ENCODE measurements at places on chromosomes 4 and X.

GRCh38 chrX:24145303-24146186, 4.0 kb upstream of the ZFX start:
- DNase-seq: no peak

- DNase-seq: no peak
These were observed 11.4 kb downstream of the UBE2D3 start for GRCh38 chr4:102815981-102816380.

- DNase-seq: no peak
These were observed 43.6 kb downstream of the CD99L2 start for GRCh38 chrX:150854856-150855255.

DNA sequence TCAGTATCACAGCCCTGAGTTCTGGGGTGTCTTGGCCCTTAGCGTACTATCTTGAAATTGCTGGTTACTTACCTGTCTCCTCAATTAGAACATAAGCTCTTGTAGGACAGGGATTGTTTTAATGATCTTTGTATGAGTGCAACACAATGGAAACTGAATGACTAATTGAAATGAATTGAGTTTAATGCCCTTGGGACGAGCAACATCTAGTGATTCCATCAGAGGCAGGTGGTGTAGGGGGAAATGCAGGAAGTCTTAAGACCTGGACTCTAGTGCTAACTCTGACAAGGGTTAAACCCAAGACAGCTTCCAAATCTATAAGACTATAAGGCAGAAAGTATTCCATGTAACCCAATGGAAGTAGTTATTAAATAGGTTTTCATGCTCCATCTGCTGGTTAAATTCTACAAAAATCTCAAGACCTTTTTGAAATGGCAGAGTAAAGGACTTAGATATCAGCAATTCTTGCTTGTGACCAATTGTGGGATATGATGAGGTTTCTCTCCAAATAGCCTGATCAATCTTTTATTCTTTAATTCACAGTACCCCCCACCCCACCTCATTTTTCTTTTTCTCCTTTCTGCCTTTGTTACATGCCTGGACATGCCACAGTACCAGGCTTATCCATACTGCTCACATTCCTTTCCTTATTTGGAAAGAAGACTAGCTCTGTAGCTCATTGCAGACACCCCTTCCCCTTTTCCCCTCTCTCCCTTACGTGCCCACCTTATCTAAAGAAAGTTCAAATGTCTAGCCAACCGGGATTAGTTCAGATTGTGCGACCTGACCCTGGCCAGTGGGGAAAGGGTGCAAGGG, 340.8 kb downstream of the PAPSS1 start:
- DNase-seq: no peak

GRCh38 chr4:87053176-87053658, 118.4 kb downstream of the AFF1 start:
- DNase-seq: no peak

DNA sequence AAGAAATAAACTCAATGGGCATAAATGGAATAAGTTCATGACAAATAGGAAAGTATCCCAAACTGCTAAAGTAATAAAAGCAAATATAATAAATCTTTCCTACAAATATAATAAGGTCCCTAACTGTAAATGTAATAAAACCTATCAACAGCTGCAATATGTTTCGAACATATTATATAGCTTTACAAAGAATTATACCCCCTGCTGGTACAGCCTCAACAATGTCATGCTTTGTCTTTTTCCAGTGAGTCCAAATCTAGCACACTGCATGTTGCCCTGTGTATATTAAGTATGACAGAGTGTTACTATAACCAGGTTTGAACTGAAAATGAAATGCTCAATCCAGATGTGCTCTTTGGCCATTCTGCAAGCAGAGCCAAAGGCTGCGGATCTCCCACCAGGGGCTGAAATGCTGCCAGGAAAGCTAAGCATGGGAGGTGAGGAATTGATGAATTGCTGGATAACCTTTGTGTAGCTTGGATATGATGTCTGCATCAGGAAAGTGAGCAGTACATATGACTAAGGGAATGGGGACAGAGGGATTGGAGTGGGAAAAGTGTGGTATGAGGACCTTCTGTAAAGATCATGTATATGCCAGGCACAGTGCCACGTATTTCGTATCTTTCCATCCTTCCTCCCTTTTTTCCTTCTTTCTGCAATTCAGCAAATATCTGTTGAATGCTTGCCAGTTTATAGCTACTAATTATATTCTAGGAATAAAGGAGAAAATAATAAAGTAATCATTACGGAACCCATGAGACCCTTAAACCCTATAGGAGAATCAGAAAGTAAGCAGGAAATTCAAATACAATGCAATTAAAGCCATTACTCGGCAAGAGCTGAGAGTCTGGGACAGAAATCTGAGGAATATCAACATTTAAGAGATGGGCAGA, 954.6 kb upstream of the LCORL start:
- no peak for DNase-seq

DNA sequence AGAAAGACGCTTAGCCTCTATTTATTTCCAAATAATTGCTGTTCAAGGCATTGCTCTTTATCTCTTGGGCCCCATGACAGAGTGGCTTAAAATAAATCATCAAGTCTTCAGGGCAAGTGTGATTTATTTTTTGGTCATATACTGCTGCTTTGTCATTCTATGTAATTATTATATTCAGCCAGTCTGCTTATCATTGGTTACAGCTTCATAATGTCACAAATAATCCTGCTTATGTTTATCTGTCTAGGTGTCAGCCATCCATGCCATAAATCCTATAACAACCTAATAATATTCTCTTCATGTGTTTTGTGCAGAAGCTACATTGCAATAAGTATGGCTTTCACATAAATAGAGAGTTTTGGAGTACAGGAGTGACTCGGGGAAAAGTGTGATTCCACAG, 41.0 kb downstream of the HHIP start:
- no peak for DNase-seq

DNA sequence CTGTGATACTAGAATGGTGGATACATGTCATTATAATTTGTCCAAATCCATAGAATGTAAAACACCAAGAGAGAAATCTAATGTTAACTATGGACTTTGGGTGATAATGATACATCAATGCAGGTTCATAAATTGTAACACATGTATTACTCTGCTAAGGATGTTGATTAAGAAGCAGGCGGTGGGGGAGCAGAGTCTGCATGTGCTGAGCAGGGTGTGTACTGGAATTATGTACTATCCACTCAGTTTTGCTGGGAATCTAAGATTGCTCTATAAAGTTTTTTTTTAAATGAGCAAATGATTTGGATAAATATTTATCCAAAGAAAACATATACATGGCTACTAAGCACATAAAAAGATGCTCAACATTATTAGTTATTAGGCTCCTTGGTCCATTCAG, 15.0 kb upstream of the MANBA start:
- DNase-seq: no peak
